Myocyte (in vitro differentiated cells): ENCODE measurements at places on chromosomes 4 and X.

GRCh38 chrX:38232079-38232686 lies 11.5 kb upstream of the SRPX start:
- peak; percentile 85 for DNase-seq

GRCh38 chr4:46249516-46249915 lies 125.7 kb upstream of the GABRG1 start:
- DNase-seq, result no peak

- peak; percentile 89 for DNase-seq
Observed at GRCh38 chr4:3481113-3481531, 18.0 kb downstream of the DOK7 start.

- DNase-seq, result no peak
Observed at GRCh38 chrX:68428431-68428830, 4.9 kb downstream of the OPHN1 start.

DNA sequence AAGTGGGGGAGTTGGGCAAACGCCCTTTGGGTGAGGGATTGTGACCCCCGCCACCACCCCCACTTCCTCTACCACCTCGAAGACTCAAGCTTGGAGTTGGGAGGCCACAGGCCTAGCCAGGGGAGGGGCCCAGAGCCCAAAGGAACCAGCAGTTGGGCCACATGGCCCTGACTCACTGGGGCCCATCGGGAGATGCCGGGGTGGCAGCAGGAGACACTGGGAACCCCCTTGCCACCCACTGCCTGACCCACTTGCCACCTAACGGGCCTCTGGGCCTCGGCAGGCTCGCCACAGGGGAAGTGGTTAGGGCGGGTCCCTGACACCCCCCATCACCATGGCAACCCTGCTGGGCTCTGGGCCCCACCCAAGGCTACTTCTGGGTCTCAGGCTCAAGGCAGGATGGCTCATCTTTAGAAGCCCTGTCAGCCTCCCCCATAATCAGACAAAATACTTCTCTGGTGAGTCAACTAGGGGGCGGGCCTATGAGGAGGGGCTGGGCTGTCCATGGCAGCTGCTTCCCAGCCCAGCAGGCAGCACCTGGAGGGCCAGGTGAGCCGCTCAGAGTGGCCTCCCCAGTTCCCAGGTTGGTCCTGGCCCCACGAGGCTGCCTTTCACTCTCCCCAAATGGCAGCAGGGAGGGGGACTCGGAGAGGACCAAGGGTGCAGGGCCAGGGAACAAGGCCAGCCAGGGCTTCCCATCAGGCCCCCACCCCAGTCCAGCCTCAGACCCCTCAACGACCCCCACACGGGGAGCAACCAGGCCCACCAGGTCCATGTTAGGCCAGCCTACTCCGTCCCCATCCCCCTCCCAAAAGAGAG lies 5.6 kb downstream of the FLNA start:
- DNase-seq, result peak; percentile 94

- no peak for DNase-seq
Observed at GRCh38 chrX:112058255-112058654, 24.3 kb downstream of the TRPC5 start.

- DNase-seq, result peak; percentile 65
Observed at GRCh38 chr4:39037491-39037825, 5.2 kb upstream of the TMEM156 start.

GRCh38 chrX:140509468-140510305 lies 4.8 kb upstream of the SOX3 start:
- DNase-seq, result no peak

GRCh38 chrX:118286066-118286762 lies 59.7 kb upstream of the WDR44 start:
- DNase-seq, result no peak

- DNase-seq, result no peak
Observed at GRCh38 chr4:121448231-121448630, 67.4 kb upstream of the QRFPR start.

GRCh38 chr4:62670514-62670913 lies 1470.4 kb downstream of the ADGRL3 start:
- peak; percentile 43 for DNase-seq

DNA sequence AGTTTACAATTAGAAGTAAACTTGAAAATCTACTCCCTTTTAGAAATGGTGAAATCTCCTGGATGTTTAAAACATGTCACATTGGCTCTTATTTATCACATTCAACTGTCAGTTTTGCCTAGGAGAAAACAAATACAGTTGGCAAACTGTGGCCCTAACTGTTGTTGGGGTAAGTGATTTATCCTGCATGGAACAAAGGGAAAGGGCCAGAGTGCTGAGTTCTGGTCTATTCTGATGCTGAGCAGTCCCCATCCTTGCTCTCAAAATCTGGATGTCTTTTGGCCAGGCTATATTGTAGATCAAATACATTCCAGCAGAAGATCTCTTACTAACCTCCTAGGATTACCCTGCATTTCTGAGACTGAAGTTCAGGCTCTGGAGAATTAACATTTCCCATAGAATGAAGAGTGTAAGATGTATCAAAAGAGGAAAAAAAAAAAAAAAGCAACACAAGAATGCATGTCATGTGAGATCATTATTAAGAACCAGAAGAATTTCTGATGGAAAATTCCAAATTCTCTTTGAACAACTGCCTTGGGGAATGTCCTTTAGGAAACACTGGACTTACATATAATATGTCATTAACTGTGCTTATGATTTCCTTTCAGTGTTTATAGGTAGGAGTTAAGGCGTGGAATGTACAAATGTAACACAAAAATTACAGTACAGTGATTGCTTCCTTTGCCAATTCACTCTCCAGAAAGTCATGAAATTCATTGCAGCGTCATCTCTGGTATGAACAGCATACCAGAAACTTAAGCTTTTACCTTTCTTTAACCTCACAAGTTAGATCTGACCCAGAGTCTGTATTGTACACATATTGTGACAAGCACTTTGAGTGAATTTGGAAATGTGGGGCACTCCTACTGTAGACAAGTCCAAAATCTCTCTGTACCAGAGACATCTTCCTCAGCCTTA lies 1012.5 kb upstream of the LCORL start:
- no peak for DNase-seq

- no peak for DNase-seq
Observed at GRCh38 chr4:2798399-2799223, 5.7 kb downstream of the SH3BP2 start.
